ENCODE measurements at places on chromosomes 7 and 10. TPM values are rescaled to one million over a fixed set of nuclear protein-coding genes. Genes with fewer than 3 reads are reported as not detected.
A peak's percentile ranks its signal among the peaks of the same experiment; 100 is the strongest.

GRCh38 chr10:61708846-61709245 lies 46.1 kb downstream of the CABCOCO1 start:
- DNase-seq, result no peak

GRCh38 chr7:1108264-1108920 lies 20.5 kb downstream of the GPER1 start:
- DNase-seq, result peak; percentile 24

MRC1 gene
- 26.6 TPM for polyA plus RNA-seq

GRCh38 chr10:69382382-69383117 lies 34.2 kb downstream of the TACR2 start:
- DNase-seq, result no peak

PILRA gene
- 9.0 TPM for polyA plus RNA-seq

DNA sequence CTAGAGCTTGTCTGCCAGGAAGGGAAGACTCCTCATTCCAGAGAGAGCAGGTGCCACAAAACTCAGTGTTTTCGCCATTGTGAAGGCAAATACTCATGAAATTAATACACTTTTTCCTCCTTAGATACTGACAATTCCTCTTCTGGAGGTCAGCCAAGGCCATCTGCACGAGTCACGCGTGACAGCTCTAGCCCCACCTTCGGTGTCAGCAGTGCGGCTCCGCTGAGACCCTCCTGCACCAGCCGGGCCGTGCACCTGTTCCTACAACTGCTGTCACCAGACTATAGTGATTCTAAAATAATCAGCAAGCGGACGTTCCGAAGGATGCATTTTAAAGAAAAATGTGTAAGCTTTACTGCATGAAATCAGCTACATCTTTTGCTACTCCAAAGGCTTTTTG lies 127.7 kb downstream of the DIP2C start:
- no peak for DNase-seq

DNA sequence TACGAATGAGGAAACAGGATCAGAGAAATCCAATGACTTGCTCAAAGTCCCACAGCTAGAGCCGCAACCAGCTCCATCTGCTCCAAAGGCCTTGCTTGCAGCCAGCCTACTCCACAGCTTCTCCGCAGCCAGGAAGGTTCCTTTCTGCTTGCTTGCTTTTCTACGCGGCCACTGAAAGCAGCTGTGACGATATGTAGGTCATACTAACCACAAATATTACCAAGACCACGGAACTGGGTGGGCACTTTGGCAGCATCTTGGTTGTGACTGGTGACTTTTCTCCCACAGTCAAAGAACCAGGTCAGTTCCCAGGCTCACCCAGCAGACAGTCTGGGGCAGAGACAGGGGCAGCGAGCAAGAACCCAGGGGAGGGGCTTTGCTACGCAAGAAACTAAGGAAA lies 86.4 kb downstream of the FAM53B start:
- no peak for DNase-seq

ANKMY2 gene
- polyA plus RNA-seq, result 26.5 TPM

Data from ovary (tissue), 10 donors.